MCF 10A (cell line): ENCODE measurements at places on chromosomes 5 and 9. TPM values are rescaled to one million over a fixed set of nuclear protein-coding genes. Genes with fewer than 3 reads are reported as not detected.

The TLX3 gene
- not detected in 2 replicates for total RNA-seq

DNA sequence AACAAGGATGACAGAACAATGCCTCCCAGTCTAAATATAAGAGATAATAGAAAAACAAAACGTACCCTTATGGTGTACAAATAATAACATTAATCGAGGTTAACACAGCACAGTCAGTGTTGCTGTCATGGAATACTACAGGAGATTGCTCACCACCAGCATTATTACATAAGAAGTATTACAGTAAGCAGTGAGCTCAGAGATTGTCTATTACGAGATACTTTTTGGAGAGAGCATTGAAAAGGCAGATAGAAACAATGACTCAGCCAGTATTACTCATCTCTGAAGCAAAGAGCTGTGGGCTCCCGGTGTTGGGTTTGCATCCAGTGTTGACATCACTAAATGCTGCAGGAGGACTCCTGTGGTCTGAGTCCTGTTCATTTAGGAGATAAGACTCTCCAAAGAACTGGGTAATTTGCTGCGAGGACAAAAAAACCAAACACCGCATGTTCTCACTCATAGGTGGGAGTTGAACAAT, 191.9 kb upstream of the SEMA6A start:
- H3K27me3 ChIP-seq: no peaks in the 10 kb centered on the region
- DNase-seq: peak; percentile 97
- peak overlapping the region; percentile 89 for H3K27ac ChIP-seq
- H3K36me3 ChIP-seq: no peaks in the 10 kb centered on the region

DNA sequence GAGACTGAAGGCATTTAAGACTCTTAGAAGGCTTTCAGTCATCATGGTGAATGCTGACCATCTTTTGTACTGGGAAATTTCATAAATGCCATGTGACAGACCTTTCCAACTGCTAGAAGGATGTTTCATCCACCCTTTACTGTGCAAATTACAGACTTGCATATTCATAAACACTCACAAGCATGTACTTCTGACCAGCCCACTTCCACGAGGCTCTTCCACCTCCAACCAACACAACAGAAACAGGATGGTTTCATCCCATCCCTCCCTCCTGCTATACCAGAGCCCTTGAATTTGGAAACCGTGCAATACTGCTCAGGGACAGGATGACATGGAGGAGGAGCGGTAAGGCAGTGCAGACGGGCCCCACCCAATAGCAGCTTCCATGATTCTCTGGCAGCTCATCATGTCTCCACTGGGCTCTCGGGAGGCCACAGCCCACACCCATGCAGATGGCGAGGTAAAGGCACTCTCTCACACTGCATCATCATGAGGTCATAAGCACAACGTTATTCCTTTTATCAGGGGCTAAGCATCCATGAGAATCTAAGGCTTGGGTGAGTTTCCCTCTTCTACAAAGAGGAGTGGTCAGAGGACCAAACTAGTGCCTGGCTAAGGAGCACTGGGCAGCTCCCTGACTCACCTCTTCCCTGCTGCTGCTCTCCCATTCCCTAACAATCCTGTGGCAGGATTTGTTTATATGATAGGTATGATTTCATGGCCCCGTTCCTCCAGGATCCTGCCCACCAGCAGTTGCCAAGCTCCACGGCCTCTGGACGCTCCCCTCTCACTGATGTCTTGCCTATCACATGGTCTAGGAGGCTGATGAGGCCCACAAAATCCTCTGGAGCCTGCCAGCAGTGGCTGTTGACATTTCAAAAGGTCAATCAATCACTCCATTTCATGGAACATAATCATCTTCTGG, 94.4 kb upstream of the FSTL4 start:
- no peak overlapping the region for H3K4me3 ChIP-seq
- DNase-seq: no peak
- H3K4me1 ChIP-seq: no peaks in the 10 kb centered on the region
- no peak overlapping the region for H3K27ac ChIP-seq
- H3K27me3 ChIP-seq: peaks cover 7% of the 10 kb centered on the region

DNA sequence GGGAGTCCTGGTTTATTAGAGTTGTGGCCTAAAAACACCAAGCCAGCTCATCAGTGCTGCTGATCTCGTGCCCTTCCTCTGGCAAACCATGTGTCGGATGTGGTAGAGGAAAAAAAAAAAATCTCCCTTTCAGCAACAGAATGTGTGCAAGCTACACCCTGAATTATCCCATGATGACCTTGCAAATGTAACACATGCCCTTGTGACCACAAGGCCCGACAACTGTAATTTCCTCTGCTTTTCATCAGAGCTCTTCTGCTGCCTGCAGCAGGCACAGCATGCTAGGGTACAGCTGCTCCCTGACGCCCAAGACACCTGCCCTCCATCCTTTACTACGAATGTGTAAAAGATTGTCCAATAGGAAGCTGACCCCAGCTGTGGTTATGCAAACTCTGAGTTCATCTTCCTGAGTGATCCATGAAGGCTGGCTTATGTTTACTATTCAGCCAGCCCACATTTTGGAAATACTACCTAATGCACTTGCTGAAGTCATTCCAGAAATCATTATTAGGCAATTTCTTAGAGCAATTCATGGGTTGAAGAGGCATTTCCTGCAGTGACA, 14.6 kb upstream of the BNC2 start:
- H3K27me3 ChIP-seq: no peaks in the 10 kb centered on the region
- H3K27ac ChIP-seq: no peak overlapping the region
- H3K4me1 ChIP-seq: no peaks in the 10 kb centered on the region
- no peak for DNase-seq

GRCh38 chr5:179727106-179727505, 5.5 kb upstream of the MAML1 start:
- peaks cover 99% of the 10 kb centered on the region for H3K36me3 ChIP-seq
- H3K27me3 ChIP-seq: no peaks in the 10 kb centered on the region
- no peak for DNase-seq
- H3K4me3 ChIP-seq: no peak overlapping the region
- H3K27ac ChIP-seq: no peak overlapping the region
- H3K4me1 ChIP-seq: peaks cover 17% of the 10 kb centered on the region
